ENCODE measurements at places on chromosomes 1 and 21. TPM values are rescaled to one million over a fixed set of nuclear protein-coding genes. Genes with fewer than 3 reads are reported as not detected.

TMEM39B gene
- total RNA-seq = 34.4 TPM

RSRP1 gene
- total RNA-seq = 120 TPM

FMO1 gene
- not detected for total RNA-seq

GPA33 gene
- 0.26 TPM for total RNA-seq

CD164L2 gene
- not detected for total RNA-seq

ICOSLG gene
- 2.0 TPM for total RNA-seq

SHISAL2A gene
- total RNA-seq = 8.9 TPM

DNA sequence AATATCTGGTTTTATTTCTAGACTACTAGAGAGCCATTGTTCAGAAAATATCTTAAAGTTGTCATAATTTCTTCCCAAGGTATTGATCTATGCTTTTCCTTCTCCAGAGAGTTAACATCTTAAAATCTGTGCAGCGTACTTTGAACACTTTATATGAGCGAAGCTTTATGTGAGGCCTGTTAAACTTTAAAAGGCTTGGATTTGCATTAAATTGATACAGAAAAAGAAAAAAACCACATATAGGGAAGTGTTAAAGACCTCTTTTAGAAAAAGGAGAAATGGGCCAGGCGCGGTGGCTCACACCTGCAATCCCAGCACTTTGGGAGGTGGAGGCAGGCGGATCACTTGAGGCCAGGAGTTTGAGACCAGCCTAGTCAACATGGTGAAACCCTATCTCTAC lies 59.2 kb upstream of the MORC3 start:
- ATAC-seq = no peak

DNA sequence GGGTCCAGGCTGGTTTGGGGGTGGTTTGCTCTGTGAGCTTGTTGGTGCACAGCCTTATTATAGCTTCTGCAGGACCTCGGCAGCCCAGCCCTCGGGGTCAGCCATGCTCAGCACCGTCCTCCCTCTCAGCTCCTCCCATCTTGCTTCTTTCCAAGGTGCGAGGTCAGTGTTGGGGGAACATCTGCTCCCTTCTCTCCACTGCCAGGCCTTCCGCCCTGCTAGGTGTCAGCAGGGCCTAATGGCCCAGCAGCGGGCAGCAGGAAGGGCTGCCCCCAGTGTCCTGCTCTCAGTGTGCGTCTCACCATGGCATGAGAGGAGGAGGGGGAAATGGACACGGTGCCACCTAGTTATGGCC lies 36.5 kb upstream of the LRRC3 start:
- ATAC-seq = no peak

DNA sequence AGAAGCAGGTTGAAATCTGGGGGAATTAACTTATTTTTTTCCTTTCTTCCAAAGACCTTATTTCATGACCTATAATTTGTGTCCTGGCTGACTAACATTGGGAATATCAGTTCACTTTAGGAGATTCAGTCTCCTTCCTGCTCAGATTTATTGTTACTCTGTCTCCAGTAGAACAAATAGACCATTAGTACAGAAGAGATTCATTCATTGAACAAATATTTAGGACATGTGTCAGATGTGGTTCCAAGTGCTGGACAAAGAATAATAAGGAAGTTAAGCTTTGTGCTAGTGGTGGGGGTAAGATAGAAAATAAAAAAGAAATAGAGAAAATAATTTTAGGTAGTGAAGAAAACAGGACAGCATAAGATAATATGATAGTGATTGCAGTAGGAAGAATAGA lies 20.3 kb downstream of the ZMYM4 start:
- ATAC-seq = no peak

DNA sequence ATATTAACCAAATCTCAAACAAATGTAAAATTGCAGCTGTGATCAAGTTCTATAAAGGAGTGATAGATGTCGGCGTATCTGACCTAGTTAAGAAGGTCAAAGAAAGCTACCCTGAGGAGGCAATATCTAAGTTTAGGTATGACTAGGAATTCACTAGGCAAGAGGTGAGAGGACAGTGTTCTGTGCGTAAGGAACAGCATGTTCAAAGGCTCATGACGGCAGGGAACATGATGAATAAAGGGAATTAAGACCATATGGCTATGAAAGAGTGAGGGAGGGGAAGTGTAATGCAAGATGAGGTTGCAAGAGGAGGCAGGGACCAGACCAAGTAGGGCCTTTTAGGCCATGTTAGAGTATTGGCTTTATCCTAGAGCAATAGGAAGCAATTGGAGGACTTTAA lies 8.6 kb downstream of the LIX1L start:
- no peak for ATAC-seq

- ATAC-seq = no peak
Measured at GRCh38 chr1:157198619-157199420, 60.6 kb upstream of the ETV3 start.

DNA sequence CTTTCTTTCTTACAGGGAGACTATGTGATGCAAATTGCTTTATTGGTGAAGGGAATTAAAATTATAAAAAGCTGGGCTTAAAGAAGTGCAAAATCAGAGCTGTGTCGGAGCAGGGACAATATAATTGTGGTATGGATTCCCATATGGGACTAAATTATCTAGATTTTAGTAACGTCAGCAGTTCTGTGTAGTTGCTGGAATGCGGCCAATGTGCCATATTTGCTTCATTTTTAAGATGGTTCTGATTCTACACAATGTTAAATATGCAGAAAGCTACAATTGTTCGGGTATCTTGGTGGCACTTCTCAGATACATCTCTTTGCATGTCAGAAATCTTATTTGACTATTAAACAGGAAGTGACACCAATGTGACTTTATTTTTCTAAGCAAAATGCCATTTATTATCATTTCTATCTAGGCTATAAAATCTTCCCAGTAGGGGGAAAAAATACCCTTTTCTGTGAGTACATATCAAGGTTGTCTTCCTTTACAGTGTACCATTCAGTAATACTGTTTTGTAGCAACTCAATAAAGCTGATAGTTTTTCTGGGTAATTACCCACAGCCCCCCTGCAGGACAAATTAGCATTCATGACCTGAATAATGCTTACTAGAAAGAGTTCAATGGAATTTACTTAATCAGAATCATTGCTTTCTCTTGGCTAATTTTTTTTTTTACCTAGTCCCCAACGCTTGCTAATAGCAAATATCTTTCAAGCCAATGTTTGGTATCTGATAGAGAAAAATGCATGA lies 288.3 kb upstream of the ADGRL2 start:
- ATAC-seq = no peak

- ATAC-seq = no peak
Measured at GRCh38 chr1:112761714-112762480, 46.8 kb upstream of the PPM1J start.

- no peak for ATAC-seq
Measured at GRCh38 chr1:72485801-72486200, 203.5 kb upstream of the NEGR1 start.

- ATAC-seq = no peak
Measured at GRCh38 chr21:44847261-44848056, 26.0 kb downstream of the PTTG1IP start.

- no peak for ATAC-seq
Measured at GRCh38 chr1:183237046-183237445, 51.0 kb downstream of the LAMC2 start.

DNA sequence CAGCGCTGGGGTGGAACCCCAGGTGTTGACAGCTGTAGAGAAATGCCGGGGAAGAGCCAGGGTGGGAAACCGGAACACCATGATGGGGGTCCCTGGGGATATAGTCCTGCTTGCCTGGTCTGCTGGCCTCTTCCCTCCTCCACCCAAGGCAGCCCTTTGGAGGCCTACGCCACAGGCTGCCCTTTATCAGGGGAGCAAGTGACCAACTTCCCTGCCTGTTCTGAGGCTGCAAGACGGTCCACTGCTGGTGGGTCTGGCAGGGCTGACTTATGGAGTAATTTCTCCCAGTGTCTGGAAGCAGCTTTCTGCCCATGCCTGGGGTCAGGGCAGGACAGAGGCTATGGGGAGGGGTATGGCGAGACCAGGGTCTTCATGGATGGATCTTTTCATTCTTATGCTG lies 50.8 kb upstream of the EDN2 start:
- ATAC-seq = no peak
